ENCODE measurements at places on chromosomes 7 and 10.

GRCh38 chr10:5887029-5887428, 2.7 kb downstream of the ANKRD16 start:
- DNase-seq: no peak

GRCh38 chr7:5380350-5381070, 43.1 kb downstream of the TNRC18 start:
- no peak for DNase-seq

DNA sequence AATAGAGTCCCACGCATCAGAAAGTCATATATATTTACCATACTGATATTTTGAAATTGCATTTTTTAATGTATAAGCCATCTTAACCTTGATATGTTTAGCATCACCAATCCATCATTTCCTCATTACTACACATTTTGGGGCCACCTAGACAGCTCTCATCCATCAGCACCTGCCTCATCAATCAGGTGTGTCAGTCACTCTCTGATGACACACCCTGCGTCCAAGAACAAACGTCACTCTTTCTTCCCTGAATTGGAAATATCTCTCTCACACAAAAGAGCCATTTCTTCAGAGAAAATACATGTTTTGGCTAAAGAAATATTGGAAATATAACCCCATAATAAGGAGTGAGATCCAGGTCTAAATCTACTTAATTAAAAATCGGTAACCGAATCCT, 38.9 kb upstream of the RSU1 start:
- DNase-seq: no peak

DNA sequence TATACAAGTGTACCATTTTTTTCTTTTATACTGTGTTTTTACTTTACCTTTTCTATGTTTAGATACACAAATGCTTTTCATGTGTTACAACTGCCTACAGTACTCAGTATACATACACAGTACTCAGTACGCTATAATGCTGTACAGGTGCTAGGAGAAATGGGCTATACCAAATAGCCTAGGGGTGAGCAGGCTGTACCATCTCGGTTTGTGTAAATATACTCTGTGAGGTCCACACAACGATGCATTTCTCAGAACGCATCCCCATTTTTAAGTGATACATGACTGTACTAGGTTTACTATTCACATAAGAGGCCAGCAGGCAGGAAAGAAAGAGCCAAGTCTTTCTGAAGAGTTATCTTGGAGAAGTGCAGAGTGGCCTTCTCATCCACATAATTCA, 426.4 kb upstream of the MTPN start:
- no peak for DNase-seq

- DNase-seq: no peak
Measured at GRCh38 chr7:18770154-18770811, 274.7 kb downstream of the HDAC9 start.

DNA sequence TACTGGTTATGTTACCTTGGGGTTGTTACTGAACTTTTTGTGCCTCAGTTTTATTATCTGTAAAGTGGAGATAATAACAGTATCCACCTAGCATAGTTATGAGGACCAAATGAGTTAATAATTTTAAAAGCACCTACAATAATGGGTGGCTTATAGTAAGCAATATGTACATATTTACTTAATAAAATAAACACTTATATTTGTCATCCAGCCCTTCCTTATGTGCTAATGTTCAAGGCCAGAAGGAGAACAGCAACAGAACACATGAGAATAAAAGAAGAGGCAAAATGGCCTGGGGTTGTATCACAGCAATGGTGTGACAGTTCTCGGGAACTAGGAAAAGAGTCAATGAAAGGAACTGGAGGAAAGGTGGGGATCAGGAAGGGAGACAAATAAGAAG, 255.4 kb upstream of the LRGUK start:
- no peak for DNase-seq

DNA sequence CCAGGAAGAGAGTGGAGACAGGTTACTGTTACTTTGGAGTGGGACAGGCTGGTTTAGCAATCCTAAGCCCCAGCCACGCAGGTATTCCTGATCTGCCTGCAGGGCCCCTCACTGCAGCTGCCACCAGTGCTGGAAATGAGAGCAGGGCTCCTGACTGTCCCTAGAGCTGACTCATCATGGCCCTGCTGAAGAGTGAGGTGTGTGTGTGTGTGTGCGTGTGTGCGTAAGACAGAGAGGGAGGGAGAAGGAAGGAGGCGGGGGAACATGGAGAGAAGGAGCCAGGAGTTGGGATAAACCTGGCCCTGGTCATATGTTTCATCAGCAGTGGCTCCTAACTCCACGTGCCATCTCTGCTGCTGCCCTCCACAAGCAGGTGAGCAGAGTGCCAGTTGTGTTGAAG, 3.6 kb downstream of the FOXI2 start:
- DNase-seq: no peak

GRCh38 chr7:135300913-135301765, 67.5 kb downstream of the STRA8 start:
- DNase-seq: no peak

DNA sequence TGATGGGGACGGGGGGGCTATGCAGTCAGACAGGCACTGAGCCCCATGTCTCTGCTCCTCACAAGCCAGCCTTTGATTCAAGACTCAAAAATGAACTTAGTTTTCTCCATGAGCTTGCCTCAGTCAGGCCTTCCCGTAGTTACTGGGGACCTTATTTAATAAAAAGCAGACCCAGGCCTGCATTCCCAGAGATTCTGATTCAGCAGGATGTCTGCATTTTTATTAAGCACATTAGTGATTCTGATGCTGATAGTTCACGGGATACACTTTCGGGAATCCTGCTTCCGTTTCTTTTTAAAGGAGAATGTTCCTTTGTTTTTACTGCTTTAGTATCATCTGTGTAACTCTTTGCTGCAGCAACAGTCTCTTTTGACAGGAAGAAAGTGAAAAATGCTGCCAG, 28.3 kb upstream of the PLPP4 start:
- no peak for DNase-seq

- DNase-seq: no peak
Measured at GRCh38 chr10:34696423-34696822, 118.7 kb downstream of the PARD3 start.

DNA sequence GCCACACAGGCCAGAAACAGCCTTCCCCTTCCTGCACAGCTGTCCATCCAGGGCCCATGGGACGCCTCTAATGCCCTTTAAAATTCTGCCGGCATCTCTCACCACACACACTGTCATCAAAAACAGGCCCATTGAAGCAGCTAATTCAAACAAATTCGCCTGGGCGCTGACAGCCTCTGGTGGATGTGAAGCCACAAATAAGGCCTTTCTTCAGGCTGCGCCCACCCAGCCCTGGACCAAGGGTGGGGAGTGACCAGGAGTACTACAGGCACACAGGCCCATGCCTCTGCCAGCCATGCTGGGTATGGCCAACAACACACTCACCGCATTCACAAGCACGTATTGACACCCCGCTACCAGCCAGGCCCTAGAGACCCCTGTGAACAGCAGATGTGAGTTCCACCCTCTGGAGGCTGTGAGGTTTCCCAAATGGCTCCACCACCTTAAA, 54.6 kb downstream of the SLIT1 start:
- no peak for DNase-seq

DNA sequence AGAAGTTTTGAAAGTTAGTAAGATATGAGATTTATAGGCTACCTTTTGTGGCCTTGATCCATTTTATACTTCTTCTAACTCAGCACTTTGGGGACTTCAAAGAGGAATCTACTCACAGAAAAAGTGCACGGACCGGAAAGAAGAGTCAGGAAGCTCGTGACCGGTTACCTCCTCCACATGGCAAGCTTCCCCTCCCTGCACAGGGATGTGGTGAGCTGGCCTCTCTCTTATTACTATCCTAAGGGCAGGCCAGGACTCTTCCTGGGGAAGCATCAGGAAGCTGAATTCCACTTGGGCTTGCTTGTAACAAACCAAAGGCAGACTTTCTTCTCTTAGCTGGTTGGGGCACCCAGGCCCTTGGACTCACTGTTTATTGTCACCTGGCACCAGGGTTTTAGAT, 170.8 kb upstream of the GLI3 start:
- no peak for DNase-seq

GRCh38 chr10:77371848-77372799, 265.5 kb downstream of the KCNMA1 start:
- DNase-seq: no peak

Measured in CD4-positive, alpha-beta T cell treated with Interleukin-17A for 1 hour (primary cell).